Left lung (tissue), 14 donors: ENCODE measurements at places on chromosomes 2 and 18.

GRCh38 chr2:179703702-179704101 is 157.7 kb downstream of the ZNF385B start:
- H3K36me3 ChIP-seq, result no peaks in the 10 kb centered on the region
- H3K27me3 ChIP-seq, result no peaks in the 10 kb centered on the region
- no peak overlapping the region for H3K27ac ChIP-seq
- H3K4me3 ChIP-seq, result no peak overlapping the region
- DNase-seq, result no peak

DNA sequence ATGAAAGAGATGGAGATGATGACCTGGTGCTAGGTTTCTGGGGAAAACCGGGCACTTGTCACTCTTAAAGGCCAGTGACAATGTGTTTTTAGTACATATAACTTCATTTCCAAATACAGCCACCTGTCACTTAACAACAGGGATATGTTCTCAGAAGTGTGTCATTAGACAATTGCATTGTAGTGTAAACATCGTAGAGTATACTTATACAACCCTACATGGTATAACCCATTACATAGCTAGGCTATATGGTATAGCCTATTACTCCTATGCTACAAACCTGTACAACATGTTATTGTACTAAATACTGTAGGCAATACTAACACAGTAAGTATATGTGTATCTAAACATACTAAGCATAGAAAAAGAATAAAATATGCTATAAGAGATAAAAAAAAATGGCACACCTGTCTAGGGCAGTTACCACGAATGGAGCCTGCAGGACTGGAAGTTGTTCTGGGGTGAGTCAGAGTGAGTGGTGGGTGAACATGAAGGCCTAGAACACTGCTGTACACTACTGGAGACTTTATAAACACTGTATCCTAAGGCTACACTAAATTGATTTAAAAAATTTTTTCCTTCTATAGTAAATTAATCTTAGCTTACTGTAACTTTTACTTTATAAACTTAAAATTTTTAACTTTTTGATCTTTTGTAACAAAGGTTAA is 123.2 kb downstream of the THADA start:
- H3K36me3 ChIP-seq, result no peaks in the 10 kb centered on the region
- H3K4me3 ChIP-seq, result no peak overlapping the region
- no peak for DNase-seq
- H3K4me1 ChIP-seq, result peaks cover 20% of the 10 kb centered on the region

- no peaks in the 10 kb centered on the region for H3K27me3 ChIP-seq
- H3K4me3 ChIP-seq, result no peak overlapping the region
- no peak for DNase-seq
These were observed 44.0 kb upstream of the LAPTM4A start for GRCh38 chr2:20095469-20095868.

GRCh38 chr2:25981596-25982272 is 563 bp downstream of the KIF3C start:
- peak overlapping the region; percentile 50 for H3K27ac ChIP-seq
- H3K4me1 ChIP-seq, result peaks cover 11% of the 10 kb centered on the region
- no peaks in the 10 kb centered on the region for H3K36me3 ChIP-seq

DNA sequence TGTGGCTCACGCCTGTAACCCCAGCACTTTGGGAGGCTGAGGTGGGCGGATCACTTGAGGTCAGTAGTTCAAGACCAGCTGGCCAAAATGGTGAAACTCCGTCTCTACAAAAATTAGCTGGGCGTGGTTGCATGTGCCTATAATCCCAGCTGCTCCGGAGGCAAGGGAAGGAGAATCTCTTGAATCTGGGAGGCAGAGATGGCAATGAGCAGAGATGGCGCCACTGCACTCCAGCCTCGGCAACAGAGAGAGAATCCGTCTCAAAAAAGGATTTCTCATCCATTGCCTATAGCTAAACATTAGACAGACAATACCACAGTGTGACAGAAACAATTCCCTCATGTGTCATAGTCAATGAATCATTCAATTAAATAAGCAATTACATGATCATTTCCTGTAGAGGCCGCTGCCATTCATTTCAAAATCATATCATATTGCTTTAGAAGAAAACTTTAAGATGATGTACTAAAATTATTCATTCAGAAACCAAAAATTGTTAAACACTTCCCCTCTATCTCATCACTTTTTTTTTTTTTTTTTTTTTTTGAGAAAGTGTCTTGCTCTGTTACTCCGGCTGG is 69.5 kb upstream of the TGIF1 start:
- no peaks in the 10 kb centered on the region for H3K4me1 ChIP-seq
- H3K4me3 ChIP-seq, result no peak overlapping the region
- no peak for DNase-seq
- H3K27me3 ChIP-seq, result no peaks in the 10 kb centered on the region
- no peak overlapping the region for H3K27ac ChIP-seq

GRCh38 chr18:60698901-60699300 is 326.3 kb upstream of the MC4R start:
- no peaks in the 10 kb centered on the region for H3K36me3 ChIP-seq
- H3K27ac ChIP-seq, result no peak overlapping the region
- no peak overlapping the region for H3K4me3 ChIP-seq
- H3K4me1 ChIP-seq, result no peaks in the 10 kb centered on the region
- H3K27me3 ChIP-seq, result no peaks in the 10 kb centered on the region

GRCh38 chr2:233115121-233115520 is 55.0 kb downstream of the INPP5D start:
- peaks cover 6% of the 10 kb centered on the region for H3K36me3 ChIP-seq
- H3K4me1 ChIP-seq, result no peaks in the 10 kb centered on the region
- no peaks in the 10 kb centered on the region for H3K27me3 ChIP-seq
- DNase-seq, result no peak
- H3K27ac ChIP-seq, result no peak overlapping the region

- no peak overlapping the region for H3K4me3 ChIP-seq
- no peaks in the 10 kb centered on the region for H3K4me1 ChIP-seq
- no peak overlapping the region for H3K27ac ChIP-seq
- no peaks in the 10 kb centered on the region for H3K27me3 ChIP-seq
- DNase-seq, result no peak
These were observed 548.3 kb upstream of the VWC2L start for GRCh38 chr2:213862407-213863076.

DNA sequence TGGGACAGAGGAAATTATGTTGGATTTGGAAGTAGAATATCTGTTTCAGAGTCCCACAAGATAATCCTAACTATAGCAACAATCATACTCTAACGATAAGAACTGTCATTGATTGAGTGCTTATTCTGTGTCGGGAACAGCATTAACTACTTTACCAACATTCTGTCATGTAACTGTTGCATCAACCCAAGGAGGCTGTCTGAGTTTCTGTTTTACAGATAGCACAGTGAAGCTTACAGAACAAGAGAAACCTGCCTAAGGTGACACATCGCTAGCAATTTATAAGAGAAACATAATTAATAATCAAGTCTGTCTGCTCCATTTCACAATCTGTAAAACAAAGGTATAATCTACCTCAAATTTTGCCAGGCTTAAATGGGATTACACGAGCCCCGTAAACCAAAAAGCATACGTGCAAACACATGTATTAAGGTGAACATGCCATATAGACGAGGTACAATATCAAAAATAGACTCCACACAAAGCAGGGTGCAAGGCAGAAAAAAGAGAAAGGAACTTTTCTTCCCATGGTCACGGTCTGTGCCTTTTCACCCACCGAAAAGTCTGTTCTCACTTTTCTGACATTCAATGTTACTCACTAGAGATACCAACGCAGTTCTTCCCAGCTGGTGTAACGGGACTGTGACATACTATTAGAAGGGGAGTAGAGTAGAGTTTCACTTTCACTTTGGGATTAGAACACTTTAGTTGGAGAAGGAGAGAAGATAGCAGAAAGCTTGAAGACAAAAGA is 37.2 kb upstream of the SLC8A1 start:
- H3K27ac ChIP-seq, result peak overlapping the region; percentile 69
- no peaks in the 10 kb centered on the region for H3K27me3 ChIP-seq
- H3K36me3 ChIP-seq, result no peaks in the 10 kb centered on the region
- no peak for DNase-seq

- no peaks in the 10 kb centered on the region for H3K36me3 ChIP-seq
- DNase-seq, result no peak
- no peak overlapping the region for H3K27ac ChIP-seq
- no peaks in the 10 kb centered on the region for H3K4me1 ChIP-seq
- no peak overlapping the region for H3K4me3 ChIP-seq
- no peaks in the 10 kb centered on the region for H3K27me3 ChIP-seq
These were observed 130.5 kb downstream of the BCL2 start for GRCh38 chr18:63189041-63189440.

DNA sequence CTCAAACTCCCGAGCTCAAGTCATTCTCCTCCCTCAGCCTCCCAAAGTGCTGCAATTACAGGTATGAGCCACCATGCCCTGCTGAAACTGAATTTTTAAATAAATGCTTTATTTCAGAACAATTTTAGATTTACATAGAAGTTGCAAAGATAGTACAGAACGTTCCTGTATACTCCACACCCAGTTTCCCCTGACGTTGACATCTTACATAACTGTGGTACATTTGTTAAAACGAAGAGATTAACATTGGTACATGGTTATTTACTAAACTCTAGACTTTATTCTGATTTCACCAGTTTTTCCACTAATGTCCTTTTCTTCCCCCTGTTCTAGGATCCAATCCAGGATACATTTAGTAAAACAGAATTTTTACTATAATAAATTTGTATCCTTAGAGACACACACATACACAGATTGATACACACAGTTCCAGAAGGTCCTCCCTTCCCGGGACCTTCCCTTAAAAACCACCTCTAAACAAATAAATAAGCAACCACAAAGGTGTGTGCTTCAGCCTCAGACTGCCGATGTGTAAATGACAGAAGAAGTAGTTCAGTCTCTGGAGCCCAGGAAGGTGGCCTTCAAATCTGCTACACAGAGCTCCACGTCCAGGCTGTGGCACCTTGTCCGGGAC is 6.9 kb downstream of the NEU2 start:
- no peaks in the 10 kb centered on the region for H3K4me1 ChIP-seq
- DNase-seq, result no peak
- H3K27ac ChIP-seq, result no peak overlapping the region
- no peaks in the 10 kb centered on the region for H3K27me3 ChIP-seq
- H3K4me3 ChIP-seq, result no peak overlapping the region
- no peaks in the 10 kb centered on the region for H3K36me3 ChIP-seq

DNA sequence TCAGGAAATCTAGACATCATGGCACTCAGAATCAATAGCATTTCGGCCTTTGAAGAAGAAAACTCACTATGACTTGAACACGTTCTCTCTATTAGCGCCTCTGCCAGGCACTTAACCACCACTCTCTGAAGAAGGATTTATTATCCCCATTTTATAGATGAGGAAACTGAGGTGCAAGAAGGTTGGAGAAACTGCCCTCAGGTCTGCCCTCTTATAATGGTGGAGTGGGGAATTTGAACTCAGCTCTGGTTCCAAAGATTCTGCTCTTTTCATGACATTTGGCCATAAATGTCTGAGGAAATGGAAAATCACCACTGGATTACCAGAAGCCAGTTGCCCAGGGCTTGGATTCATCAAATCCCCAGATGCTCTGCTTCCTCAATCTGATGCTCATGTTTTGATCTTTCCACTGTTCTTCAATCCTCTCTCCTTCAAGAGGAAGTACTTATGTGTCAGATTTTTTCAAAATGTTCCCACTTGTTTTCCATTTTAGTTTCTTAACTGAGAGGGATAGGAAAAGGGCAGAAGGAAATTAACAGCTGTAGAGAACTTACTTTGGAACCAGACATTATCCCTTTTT is 68.1 kb downstream of the ANTXR1 start:
- peaks cover 32% of the 10 kb centered on the region for H3K4me1 ChIP-seq
- no peaks in the 10 kb centered on the region for H3K36me3 ChIP-seq
- no peak for DNase-seq
- no peak overlapping the region for H3K4me3 ChIP-seq
- no peaks in the 10 kb centered on the region for H3K27me3 ChIP-seq

GRCh38 chr18:63016270-63016669 is 300.9 kb downstream of the PHLPP1 start:
- no peaks in the 10 kb centered on the region for H3K4me1 ChIP-seq
- no peaks in the 10 kb centered on the region for H3K36me3 ChIP-seq
- no peak overlapping the region for H3K27ac ChIP-seq
- peak; percentile 45 for DNase-seq
- no peak overlapping the region for H3K4me3 ChIP-seq

DNA sequence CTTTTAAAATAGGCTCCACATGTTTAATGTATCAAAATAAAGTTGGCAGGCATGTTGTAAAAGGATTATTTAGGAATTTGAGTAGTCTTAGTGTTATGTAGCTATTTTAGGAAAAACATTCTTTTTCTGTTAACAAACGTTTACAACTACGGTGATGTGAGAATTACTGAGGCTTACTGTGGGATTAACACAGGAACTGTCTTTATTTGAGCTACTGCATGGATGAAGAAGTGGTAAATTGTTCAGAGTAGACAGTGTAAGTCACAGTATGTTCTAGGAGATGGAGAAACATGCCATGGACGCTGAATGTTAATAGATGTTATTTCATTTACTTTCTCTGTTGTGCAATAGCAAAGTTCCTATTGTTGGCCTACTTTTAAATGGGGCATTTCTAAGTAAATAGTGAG is 1.6 kb downstream of the PPM1B start:
- H3K27me3 ChIP-seq, result no peaks in the 10 kb centered on the region
- no peak for DNase-seq
- H3K36me3 ChIP-seq, result no peaks in the 10 kb centered on the region
